ENCODE measurements at places on chromosomes 2 and 18. TPM values are rescaled to one million over a fixed set of nuclear protein-coding genes. Genes with fewer than 3 reads are reported as not detected.

DNA sequence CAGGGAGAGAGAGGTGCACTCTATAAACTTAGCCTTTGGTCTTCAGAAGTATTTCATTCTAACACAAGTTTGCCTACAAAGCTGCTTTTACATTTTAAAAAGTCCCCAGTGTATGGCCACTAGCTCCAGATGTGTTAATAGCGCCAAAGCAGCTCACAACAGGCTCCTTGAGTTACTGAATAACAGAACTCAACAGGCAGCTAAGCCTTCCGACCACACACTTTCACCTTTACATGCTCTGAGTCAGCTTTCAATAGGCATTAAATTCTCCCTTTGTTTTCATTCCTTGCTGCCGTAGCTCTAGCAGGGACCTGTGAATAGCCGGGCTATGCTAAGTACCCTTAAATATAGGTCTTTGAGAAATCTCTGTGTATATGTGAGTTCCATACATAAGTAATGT lies 262.8 kb upstream of the PARD3B start:
- H3K27me3 ChIP-seq = no peaks in the 10 kb centered on the region
- H3K4me3 ChIP-seq = no peak overlapping the region
- no peak overlapping the region for H3K27ac ChIP-seq
- no peaks in the 10 kb centered on the region for H3K36me3 ChIP-seq
- no peak for DNase-seq

GRCh38 chr2:70304498-70304897 lies 2.6 kb upstream of the FAM136A start:
- H3K4me1 ChIP-seq = peaks cover 24% of the 10 kb centered on the region
- no peak overlapping the region for H3K4me3 ChIP-seq
- H3K27ac ChIP-seq = no peak overlapping the region

- H3K27me3 ChIP-seq = no peaks in the 10 kb centered on the region
- H3K4me1 ChIP-seq = no peaks in the 10 kb centered on the region
- H3K36me3 ChIP-seq = no peaks in the 10 kb centered on the region
- H3K27ac ChIP-seq = no peak overlapping the region
Measured at GRCh38 chr2:228344531-228344930, 163.0 kb upstream of the SPHKAP start.

DNA sequence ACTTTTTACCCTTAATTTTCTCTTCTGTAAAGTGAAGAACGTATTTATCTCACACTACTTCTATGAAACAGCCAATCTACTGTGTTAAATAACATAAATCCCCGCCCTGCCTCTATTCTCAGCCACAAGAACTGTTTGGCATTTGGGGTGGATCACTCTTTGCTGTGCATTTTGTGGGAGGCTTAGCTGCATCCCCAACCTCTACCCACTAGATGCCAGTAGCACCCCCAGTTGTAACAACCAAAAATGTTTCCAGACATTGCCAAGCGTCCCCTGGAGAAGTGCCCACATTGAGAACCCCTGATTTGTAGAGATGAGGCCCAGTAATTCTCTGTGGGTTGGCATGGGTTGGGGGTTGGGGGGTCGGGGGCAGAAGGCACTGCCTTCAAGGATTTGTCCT lies 94.7 kb upstream of the BOD1L2 start:
- no peaks in the 10 kb centered on the region for H3K4me1 ChIP-seq
- no peaks in the 10 kb centered on the region for H3K27me3 ChIP-seq
- DNase-seq = no peak

DNA sequence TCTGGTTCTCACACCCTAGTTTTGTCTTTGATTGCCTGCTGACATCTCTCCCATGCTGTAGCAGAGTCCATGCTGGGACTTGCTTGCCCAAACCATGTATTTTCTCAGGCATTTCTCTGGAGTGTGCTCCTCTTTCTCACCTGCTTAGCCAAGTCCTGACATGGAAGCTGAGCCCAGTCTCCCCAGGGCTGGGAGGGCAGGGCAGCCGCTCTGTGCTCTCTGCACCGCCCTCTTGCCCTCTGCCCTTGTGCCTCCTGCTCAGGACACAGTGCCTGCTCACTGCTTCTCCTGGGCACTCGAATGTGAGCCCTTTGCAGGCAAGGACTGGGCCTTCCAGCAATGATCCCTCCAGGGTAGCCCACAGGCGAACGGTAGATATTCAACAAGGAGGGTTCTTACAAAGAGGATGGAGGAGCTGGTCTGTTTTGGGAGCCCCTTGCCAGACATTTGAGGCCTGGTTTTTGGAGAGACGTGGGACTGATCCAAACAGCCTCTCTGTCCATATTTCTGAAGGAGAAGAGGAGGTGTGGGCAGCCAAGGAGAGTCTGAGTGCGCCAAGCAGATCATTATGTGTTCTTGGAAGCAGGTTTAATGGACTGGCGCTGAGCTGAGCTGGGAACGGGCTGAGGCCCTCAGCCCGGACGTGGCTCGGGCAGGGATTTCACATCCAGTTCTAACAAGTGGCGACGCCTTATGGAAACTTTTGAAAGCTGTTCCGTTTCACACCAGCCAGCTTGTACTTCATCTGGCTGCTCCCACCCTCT lies 4.0 kb downstream of the SLC14A2 start:
- H3K36me3 ChIP-seq = no peaks in the 10 kb centered on the region
- H3K4me3 ChIP-seq = no peak overlapping the region
- H3K27ac ChIP-seq = no peak overlapping the region
- no peak for DNase-seq
- H3K27me3 ChIP-seq = no peaks in the 10 kb centered on the region

DNA sequence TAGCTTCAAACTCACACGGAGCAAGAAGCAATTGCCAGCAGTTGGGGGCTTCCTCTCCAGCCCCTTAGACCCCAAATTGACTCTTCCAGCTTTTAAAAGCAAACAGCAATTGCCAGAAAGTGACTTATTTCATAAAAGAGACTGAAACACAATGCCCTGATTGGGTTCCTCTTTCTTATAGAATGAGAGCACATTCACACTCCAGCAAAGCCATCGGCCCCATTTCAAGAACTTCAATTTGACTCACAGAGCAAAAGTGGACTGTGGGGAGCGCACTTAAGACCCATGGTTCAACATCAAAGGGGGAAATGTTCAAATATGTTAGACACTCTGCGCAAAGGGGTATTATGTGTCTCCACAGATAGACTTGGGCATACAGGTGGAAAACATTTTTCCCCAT lies 484.7 kb downstream of the BCL11A start:
- no peaks in the 10 kb centered on the region for H3K4me1 ChIP-seq
- H3K4me3 ChIP-seq = no peak overlapping the region
- no peaks in the 10 kb centered on the region for H3K36me3 ChIP-seq
- no peak overlapping the region for H3K27ac ChIP-seq
- H3K27me3 ChIP-seq = peaks cover 5% of the 10 kb centered on the region

- no peak overlapping the region for H3K27ac ChIP-seq
- no peaks in the 10 kb centered on the region for H3K4me1 ChIP-seq
- H3K4me3 ChIP-seq = no peak overlapping the region
- H3K27me3 ChIP-seq = no peaks in the 10 kb centered on the region
Measured at GRCh38 chr18:29146068-29146467, 969.1 kb upstream of the CDH2 start.

GRCh38 chr2:191748059-191748461 lies 70.1 kb downstream of the NABP1 start:
- no peak for DNase-seq
- no peaks in the 10 kb centered on the region for H3K4me1 ChIP-seq
- H3K27me3 ChIP-seq = no peaks in the 10 kb centered on the region
- no peak overlapping the region for H3K4me3 ChIP-seq
- H3K27ac ChIP-seq = no peak overlapping the region

- H3K4me3 ChIP-seq = no peak overlapping the region
- no peaks in the 10 kb centered on the region for H3K36me3 ChIP-seq
Measured at GRCh38 chr2:215668378-215668775, 232.5 kb upstream of the FN1 start.

DNA sequence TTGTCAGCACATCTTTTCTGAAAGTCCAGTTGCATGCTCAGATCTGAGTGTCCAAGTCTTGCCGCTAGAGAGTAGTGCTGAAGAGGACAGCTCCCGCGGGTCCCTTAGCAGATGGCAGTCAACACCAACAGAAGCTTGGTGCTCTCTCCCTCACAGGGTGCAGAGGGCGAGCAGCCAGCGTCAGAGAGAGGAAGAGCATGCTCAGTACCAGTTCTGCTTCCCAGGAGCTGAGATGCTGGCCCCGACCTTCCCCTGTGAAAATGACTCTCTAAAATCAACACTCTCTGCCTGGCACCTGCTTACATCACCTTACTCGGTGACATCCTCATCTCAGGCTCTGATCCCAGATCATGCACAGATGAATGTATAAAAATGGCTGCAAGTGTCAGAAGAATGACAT lies 86.0 kb upstream of the TWIST2 start:
- DNase-seq = no peak
- H3K4me1 ChIP-seq = no peaks in the 10 kb centered on the region
- no peak overlapping the region for H3K4me3 ChIP-seq
- H3K27ac ChIP-seq = no peak overlapping the region
- H3K36me3 ChIP-seq = no peaks in the 10 kb centered on the region

GRCh38 chr2:107932979-107933378 lies 53.3 kb upstream of the SLC5A7 start:
- DNase-seq = no peak
- no peak overlapping the region for H3K27ac ChIP-seq
- no peaks in the 10 kb centered on the region for H3K36me3 ChIP-seq
- H3K4me1 ChIP-seq = no peaks in the 10 kb centered on the region

GRCh38 chr18:21851327-21851961 lies 110.9 kb downstream of the MIB1 start:
- no peaks in the 10 kb centered on the region for H3K27me3 ChIP-seq
- H3K36me3 ChIP-seq = no peaks in the 10 kb centered on the region
- no peak for DNase-seq
- no peak overlapping the region for H3K27ac ChIP-seq
- H3K4me3 ChIP-seq = no peak overlapping the region

DNA sequence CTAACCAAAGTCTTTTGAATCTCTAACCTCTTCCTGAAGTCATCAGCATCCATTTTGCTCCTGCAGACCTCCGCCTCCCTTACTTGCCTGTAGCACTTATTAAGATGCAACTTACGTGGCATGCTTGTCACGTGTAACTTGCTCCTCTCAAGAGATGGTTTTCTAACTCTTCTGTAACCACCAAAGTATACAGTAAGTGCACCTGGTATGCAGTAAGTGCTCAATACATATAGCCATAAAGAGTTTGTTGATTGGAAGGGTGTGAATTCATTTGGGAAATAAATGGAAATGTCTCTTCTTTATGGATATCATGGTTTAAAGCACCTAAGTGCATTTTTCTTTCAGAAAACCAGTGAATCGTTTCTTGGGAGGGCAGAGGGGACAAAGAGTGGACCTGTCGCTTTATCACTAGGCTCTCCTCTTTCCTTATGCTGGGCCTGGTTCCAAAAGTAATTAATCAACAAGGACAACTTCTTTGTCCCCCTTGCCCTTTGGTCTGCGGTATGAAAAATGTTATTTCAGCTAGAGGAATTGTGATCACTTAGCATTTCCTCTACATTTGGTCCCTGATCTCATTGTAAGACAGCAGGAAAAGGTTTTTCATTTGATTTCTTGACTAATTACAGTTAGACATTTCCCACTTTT lies 370.0 kb upstream of the SPRED2 start:
- H3K27ac ChIP-seq = no peak overlapping the region
- DNase-seq = no peak
- H3K27me3 ChIP-seq = peaks cover 4% of the 10 kb centered on the region
- H3K4me3 ChIP-seq = no peak overlapping the region
- no peaks in the 10 kb centered on the region for H3K36me3 ChIP-seq

- H3K4me3 ChIP-seq = no peak overlapping the region
- no peaks in the 10 kb centered on the region for H3K27me3 ChIP-seq
- no peaks in the 10 kb centered on the region for H3K36me3 ChIP-seq
Measured at GRCh38 chr2:174965992-174966744, 39.0 kb downstream of the CHN1 start.

DNA sequence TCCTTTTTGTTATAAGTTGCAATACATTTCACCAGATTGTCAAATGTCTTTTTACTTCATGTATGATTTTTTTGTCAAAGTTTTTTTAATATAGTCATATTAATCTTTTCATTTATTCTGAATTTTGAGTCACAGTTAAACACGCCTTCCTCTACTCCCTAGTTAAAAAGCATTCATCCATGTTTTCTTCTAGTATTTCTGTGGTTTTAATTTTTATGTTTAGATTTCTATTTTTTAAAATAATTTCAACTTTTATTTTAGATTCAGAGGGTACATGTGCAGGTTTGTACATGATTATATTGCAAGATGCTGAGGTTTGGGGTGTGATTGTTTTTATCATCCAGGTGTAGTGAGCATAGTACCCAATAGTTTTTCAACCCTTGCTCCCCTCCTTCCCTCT lies 146.7 kb upstream of the MYO3B start:
- DNase-seq = no peak
- peaks cover 8% of the 10 kb centered on the region for H3K36me3 ChIP-seq
- no peak overlapping the region for H3K4me3 ChIP-seq
- H3K27me3 ChIP-seq = no peaks in the 10 kb centered on the region
- no peak overlapping the region for H3K27ac ChIP-seq
- H3K4me1 ChIP-seq = no peaks in the 10 kb centered on the region

- no peaks in the 10 kb centered on the region for H3K36me3 ChIP-seq
- peaks cover 2% of the 10 kb centered on the region for H3K27me3 ChIP-seq
- no peak overlapping the region for H3K4me3 ChIP-seq
- H3K27ac ChIP-seq = no peak overlapping the region
- no peaks in the 10 kb centered on the region for H3K4me1 ChIP-seq
Measured at GRCh38 chr2:42071791-42072190, 24.0 kb downstream of the PKDCC start.

- H3K4me3 ChIP-seq = no peak overlapping the region
- no peak for DNase-seq
- H3K36me3 ChIP-seq = no peaks in the 10 kb centered on the region
- no peaks in the 10 kb centered on the region for H3K27me3 ChIP-seq
- no peak overlapping the region for H3K27ac ChIP-seq
- no peaks in the 10 kb centered on the region for H3K4me1 ChIP-seq
Measured at GRCh38 chr18:6497543-6497942, 82.8 kb upstream of the L3MBTL4 start.

DNA sequence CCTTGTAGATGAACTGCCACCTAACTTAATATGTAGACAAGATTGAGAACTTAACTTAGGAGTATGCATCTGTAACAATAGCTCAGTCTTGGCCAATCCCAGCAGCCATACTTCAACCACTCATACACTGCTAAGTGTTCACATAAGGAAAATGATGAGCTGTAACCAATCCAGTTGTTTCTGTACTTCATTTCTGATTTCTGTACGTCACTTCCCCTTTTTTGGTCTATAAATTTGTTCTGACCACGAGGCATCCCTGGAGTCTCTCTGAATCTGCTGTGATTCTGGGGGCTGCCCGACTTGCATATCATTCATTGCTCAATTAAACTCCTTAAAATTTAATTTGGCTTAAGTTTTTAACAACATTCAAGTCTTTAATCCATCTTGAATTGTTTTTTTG lies 6.4 kb downstream of the SH3YL1 start:
- no peaks in the 10 kb centered on the region for H3K4me1 ChIP-seq
- DNase-seq = no peak
- no peaks in the 10 kb centered on the region for H3K36me3 ChIP-seq
- H3K4me3 ChIP-seq = no peak overlapping the region

- no peaks in the 10 kb centered on the region for H3K27me3 ChIP-seq
Measured at GRCh38 chr2:123438675-123439074, 586.4 kb upstream of the CNTNAP5 start.

Gene HNMT
- not detected for total RNA-seq

Gene CNGA3
- not detected for total RNA-seq

Gene KIF5C
- 16.0 TPM for total RNA-seq

Gene CNPPD1
- 49.2 TPM for total RNA-seq

Gene CDKL4
- not detected for total RNA-seq

Gene KCTD1
- total RNA-seq = 3.9 TPM

Gene IL36A
- total RNA-seq = not detected

Gene GCKR
- not detected for total RNA-seq

Data from T-cell (primary cell).